ENCODE measurements at places on chromosomes 5 and 9. TPM values are rescaled to one million over a fixed set of nuclear protein-coding genes. Genes with fewer than 3 reads are reported as not detected.

DNA sequence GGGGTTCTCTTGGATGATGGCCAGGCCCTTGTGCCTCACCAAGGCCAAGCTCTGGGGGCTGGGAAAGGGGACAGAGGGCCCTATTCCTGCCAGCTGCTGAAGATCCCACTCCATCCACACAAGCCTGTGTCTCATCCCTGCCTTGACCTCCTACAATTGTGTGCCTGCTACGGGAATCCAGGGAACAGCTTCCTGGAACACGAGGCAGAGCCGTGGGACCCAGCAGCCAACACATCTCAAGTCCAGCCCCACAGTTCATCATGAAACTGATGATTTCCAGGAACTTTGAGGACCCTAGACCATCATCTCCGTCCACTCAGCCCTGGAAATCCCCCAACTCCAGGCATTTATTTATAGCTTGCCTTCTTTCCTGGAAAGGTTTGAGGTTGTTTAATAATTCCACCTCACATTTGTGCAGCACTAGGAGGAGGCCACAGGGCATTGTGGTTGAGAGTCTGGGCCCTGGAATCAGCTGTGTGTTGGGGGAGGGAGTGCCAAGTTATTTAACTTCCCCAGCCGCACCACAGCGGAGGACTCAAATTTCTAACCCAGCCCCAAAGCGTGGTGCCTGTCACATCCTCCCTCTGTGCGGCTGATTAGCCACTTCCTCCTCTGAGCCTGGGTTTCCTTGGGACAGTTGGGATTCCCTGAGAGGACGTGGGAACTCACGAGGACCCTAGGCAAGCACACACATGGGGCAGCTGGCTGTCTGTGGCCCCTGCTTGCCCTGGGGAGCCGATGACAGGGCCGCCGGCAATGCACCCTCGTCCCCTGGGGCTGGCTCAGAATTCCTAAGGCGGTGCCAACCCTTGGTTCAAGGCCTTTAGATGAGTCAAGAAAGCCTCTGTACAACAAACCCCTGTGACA is 58.2 kb upstream of the GGTA1 start:
- peak; percentile 26 for DNase-seq

DNA sequence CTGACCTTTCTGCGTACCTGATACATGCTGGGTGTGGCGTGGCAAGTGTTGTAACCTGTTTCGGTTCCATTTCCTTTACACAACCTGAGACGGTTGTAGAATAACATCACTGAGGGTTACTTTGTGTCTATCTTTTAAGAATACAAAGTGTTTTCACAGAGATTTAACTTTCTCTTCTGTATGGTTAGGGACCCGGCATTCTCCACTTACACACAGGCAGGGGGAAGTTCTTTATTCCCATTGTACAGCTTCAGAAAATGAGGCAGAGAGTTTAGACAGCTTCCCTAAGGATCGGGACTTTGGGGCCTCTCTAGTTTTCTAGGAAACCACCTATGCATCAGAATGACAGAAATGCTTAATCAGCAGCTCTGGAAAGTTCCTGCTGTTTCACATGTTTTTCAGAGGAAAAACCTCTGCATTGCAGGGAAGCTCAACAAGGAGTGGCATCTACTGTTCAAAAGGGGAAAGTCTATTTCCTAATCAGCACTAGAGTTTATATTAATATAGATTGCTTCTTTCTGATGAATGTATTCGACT is 41.3 kb downstream of the CAST start:
- no peak for DNase-seq

- no peak for DNase-seq
Observed at GRCh38 chr9:38306899-38307298, 85.6 kb upstream of the ALDH1B1 start.

The SLC35A4 gene
- polyA plus RNA-seq = 62.1 TPM

- no peak for DNase-seq
Observed at GRCh38 chr5:95591490-95591901, 28.4 kb upstream of the GPR150 start.

GRCh38 chr9:19028835-19029451 is 4.1 kb downstream of the SAXO1 start:
- DNase-seq = peak; percentile 66

The ZNF618 gene
- 10.0 TPM for polyA plus RNA-seq

The RNF183 gene
- not detected for polyA plus RNA-seq

The FBP1 gene
- polyA plus RNA-seq = not detected

The SLC34A1 gene
- not detected for polyA plus RNA-seq

GRCh38 chr9:130172858-130173665 is 858 bp downstream of the NCS1 start:
- DNase-seq = no peak

The ADAMTS2 gene
- not detected for polyA plus RNA-seq
